ENCODE measurements at places on chromosomes 11 and 22.
A peak's percentile ranks its signal among the peaks of the same experiment; 100 is the strongest.

DNA sequence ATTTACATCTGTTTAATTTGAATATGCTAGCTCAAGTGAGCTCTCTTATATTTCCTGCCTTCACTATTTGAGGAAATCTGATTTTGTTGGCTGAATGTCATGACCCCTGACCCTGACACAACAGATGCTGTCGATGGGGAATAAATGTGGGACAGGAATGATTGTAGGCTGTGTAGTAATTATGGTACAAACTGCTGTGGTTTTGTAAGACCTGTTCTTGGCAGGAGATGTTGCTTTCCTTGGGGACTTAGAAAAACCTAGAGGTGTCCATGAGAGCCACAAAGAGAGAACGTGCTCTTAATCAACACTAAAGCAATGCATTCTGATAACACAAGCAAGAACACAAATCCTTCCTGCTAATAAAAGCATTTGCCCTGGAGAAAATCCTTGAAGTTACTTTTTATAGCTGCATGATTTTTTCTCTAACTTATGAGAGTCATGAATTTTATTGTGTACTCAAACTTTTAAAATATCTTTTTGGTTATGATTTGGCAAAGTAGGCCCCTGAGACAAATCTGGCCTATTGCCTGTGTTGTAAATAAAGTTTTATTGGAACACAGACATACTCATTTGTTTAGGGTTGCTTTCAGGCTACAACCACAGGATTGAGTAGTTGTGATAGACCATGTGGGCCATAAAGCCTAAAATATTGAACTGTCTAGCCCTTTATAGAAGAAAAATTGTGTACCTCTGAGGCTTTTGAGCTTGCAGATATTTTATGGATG lies 90.2 kb downstream of the DDX10 start:
- DNase-seq, result no peak

- no peak for DNase-seq
Measured at GRCh38 chr11:44680982-44681597, 45.7 kb upstream of the TSPAN18 start.

GRCh38 chr11:36288442-36289225 lies 590 bp downstream of the COMMD9 start:
- DNase-seq, result no peak

GRCh38 chr11:86063536-86063935 lies 5.3 kb downstream of the PICALM start:
- DNase-seq, result no peak

DNA sequence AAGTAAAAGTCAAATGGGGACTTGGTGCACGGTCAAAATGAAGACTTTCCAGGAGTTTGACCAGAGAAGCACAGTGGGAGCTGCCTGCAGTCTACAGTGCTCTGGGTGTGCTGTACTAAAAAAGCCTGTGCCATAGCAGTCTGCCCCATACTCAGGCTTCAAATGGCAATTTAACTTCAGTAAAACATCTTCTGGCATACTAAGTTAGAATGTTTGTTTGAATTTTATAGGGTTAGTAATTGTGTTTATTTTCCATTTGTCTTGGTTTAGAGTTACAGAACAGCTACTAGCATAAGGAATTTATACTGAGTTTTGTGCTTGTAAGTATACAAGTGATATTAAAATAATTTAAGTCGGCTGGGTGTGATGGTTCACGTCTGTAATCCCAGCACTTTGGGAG lies 29.3 kb upstream of the LIPT2 start:
- DNase-seq, result no peak

DNA sequence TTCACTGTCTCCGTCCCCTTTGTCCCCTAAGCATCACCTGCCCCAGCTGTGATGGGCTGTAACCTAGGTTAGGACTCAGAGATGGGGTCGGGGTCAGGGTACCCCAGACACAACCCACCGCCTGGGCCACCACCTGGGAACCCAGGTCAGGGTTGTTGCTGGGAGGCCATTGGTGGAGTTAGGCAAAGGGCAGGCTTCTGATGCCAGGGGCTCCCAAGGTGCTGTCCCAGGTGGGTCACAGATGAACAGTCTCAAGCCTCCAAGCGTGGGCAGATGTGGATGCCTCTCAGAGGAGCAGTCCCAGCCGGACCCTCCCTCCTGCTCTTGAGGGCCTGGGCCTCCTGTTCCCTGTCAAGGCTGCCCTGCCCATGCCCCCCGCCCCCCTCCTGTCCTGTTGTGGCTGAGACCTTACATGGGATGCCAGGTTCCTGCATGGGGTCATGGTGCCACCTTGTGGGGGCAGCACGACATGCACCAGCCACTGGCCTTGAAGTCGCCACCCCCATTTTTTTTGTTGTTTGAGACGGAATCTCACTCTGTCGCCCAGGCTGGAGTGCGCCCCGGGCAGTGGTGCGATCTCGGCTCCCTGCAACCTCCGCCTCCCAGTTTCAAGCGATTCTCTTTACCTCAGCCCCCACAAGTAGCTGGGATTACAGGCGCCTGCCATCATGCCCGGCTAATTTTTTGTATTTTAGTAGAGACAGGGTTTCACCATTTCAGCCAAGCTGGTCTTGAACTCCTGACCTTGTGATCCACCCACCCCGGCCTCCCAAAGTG lies 12.1 kb downstream of the GATD1 start:
- DNase-seq, result peak; percentile 83

DNA sequence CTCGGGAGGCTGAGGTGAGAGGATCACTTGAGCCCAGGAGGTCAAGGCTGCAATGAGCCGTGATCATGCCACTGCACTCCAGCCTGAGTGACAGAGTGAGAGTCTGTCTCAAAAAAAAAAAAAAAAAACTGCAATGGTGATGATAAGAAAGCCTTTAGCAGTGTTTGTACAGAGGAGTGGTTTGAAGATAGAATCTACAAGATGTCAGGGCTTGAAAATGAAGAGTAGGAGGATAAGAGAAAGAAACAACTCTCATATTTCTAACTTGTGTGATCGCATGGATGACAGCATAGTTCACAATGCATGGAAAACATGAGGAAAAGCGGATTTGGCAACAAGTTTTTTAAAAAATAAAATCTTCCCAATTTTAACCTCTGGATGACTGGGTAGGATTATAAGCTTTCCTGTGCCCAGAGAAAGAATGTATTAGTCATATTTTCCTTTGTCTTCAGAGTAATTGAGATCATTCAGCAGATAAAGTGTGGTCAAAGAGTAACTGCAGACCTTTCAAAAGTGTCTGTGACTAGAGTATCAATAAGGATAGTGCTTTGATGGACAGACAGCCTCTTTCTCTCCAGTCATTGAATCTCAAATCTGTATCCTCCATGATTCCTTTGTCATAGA lies 328.1 kb downstream of the CASP12 start:
- no peak for DNase-seq

GRCh38 chr11:19652623-19653375 lies 59.8 kb upstream of the NAV2 start:
- DNase-seq, result no peak

DNA sequence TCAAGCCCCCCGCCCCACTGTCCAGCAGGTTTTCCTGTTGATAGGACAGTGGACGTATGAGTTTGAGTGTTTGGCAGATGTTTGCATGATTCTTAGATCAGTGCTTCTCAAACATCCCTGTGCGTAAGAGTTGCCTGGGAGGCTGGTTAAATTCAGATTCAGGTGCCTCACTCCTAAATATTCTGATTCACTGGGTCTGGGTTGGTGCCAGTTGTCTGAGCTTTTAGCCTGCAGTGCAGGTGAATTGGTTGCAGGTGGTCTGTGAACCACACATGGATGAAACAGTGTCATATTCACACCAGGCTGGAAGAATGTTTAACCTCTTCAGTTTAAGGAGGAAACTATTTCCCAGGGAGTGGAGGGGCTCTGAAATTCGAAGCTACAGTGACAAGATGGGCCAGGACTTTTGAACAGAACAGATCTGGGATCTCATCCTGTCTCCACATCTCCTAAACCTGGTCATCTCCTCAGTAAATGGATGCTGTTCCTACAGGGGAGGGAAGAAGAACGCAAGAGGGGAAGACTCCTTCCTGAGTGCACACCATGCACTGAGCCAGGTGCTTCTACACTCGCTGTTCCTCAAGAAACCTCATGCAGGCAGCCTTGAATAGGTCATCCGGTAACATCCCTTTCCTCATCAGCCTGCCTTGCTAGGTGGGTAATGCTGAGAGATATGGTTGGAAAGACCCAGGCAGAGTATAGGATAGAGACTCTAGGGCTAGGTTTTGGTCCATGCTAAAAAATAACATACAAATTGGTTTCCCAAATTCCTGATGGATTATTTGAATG lies 47.8 kb downstream of the TEAD1 start:
- DNase-seq, result no peak

Data from D341Med (cell line).